ENCODE measurements at places on chromosomes 6 and 20.

DNA sequence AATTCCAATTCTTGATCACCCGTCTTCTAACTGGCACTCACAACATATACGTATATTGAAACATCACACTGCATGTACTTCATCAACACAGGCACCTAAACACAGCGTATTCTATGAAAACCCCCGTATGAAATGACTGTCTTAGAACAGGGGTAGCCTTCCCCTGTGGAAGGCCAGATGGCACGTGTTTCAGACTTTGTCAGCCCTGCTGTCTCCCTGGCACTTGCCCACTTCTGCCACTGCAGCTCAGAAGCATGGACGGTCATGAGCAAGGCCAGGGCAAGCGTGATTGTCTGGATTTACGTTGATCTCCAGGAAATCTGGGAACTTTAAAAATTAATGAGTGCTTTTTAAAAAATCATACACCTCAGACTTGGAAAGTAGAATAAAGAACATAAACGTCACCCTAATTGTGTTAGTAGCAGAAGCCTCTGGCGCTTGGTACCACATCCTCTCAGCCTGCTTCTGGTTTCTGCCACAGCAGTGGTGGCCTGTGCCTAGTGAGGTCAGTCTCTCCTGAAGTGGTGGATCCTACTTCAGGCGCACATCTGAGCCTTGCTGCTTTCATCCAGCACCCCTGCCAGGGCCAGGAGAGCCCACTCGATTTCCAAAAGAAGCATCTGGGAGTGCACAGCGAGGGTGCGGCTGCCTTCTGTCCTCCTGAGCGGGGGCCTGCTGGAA, 18.3 kb downstream of the PDE10A start:
- no peak for DNase-seq

- no peak for DNase-seq
These were observed 345.7 kb downstream of the UTRN start for GRCh38 chr6:144630857-144631256.

DNA sequence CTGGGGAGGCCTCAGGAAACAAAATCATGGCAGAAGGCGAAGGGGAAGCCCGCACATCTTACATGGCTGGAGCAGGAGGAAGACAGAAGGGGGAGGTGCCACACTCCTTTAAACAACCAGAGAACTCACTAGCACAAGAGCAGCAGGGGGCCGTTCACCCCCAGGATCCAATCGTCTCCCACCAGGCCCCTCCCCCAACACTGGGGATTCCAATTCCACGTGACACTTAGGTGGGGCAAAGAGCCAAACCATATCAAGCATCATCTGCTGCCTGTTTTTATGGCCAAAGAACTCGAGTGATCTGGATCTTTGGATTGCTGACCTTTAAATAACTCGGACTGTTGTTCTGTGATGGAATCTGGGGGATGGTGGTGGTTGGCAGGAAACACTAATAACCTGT, 28.0 kb downstream of the PNLDC1 start:
- DNase-seq, result no peak

DNA sequence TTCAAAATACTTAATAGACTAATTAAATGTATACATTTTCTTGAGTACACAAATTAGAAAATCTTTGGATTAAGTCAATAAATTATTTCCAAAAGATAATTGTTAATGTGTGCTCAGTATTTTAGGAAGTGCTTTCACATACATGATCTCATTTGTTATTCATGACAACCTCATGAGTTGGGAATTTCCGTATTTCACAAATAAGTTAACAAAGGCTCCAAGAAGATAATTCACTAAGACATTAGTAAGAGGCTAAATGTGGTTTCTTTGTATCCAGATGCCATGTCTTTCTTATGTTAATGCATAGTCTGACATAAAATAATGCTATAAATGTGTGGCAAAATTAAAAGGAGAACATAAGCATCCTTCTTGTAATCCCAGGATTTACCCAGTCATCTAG, 79.5 kb upstream of the TCF21 start:
- DNase-seq, result no peak

DNA sequence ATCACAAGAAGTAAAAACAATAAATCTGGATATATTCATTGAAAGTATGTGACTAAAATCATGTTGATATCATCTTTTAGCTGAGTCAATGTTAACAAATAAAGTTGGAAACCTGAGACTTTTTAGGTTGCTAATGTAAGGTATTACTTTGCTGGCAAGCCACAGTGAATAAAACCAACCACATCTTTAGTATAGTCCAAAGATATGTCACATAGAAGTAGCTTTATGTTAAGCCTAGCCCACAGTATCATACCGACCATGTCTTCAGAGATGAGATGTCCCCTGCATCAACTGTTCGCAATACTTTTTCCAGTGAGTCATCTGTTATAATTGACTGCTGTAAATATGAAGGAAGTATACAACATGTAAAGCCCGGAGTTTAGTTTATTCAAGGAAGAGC, 107.6 kb upstream of the MCHR2 start:
- DNase-seq, result no peak

DNA sequence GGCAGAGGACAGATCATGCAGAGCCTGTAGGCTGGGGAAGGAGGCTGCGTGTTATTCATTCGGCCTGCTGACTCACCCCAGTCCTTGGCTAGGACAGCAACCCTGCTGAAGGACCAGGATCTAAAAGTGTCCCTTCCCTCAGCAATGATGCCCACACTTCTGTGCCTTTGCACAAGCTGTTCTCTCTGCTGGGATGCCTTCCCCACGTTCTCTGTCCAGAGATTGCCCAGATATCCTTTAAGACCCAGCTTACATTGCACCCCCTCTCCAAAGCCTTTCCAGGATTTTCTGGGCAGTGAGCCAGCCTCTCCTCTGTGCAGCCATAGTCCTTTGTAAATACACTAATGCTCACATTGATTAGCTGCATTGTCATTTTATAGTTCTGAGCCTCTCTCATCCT, 99.3 kb upstream of the CHD6 start:
- DNase-seq, result no peak

- no peak for DNase-seq
These were observed 116.6 kb downstream of the FOXO3 start for GRCh38 chr6:108677357-108677756.

DNA sequence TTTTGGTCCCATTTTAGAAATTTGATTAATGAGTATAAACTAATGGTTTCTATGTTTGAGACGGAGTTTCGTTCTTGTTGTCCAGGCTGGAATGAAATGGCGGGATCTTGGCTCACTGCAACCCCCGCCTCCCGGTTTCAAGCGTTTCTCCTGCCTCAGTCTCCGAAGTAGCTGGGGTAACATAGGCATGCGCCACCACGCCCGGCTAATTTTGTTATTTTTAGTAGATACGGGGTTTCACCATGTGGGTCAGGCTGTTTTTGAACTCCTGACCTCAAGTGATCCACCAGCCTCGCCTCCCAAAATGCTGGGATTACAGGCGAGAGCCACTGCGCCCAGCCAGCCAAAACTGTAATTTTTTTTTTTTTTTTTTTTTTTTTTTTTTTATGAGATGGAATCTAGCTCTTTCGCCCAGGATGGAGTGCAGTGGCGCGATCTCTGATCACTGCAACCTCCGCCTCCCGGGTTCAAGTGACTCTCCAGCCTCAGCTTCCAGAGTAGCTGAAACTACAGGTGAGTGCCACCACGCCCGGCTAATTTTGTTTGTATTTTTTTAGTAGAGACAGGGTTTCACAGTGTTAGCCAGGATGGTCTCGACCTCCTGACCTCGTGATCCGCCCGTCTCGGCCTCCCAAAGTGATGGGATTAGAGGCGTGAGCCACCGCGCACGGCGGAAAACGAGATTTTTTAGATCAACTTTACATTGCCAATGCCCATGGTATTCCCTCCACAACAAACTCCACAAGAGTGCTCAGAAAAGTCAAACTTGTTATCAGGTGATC, 127.8 kb downstream of the HFE start:
- DNase-seq, result no peak

GRCh38 chr6:29847871-29848630, 20.4 kb downstream of the HLA-G start:
- peak; percentile 58 for DNase-seq

- DNase-seq, result no peak
These were observed 35.8 kb upstream of the ZNF217 start for GRCh38 chr20:53629436-53629835.

- no peak for DNase-seq
These were observed 11.7 kb downstream of the TFEB start for GRCh38 chr6:41723530-41724227.

DNA sequence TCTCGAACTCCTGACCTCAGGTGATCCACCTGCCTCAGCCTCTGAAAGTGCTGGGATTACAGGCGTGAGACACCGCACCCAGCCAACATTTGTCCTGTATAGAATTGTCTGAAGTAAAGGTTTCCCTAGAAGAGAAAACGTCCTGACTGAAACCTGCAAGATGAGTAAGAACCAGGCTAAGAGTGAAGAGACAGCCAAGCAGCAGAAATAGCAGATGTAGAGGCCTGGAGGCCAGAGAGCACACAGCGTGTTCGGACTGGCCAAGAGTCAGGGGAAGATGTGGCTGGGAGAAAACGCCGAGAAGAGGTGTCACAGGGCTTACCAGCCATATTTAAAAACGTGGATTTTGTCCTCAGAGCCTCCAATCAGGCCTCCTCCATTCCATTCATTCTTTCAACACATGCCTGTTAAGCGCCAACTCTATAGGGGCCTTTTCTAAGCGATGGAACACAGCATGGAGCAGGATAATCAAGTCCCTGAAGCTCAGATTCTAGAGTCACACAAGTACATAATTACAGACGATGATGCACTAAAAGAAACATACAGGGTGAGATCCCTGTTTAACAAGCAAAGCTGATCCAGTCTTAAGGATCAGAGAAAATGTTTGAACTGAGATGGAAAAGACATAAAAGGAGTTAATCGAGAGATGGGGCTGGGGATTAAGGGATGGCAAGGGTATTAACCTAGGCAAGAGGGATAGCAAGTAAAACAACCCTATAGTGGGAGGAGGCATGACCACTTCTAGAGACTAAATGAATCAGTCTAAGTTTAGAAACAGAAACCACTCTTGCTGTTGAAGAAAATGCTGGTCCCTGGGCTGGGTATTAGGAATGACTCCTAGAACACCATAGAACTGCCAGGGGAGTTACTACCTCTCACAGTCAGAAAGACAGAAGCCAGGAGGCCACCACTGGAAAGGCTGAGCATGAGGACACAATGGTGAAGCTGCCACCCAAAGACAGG, 4.8 kb downstream of the ZCCHC3 start:
- DNase-seq, result peak; percentile 74

GRCh38 chr6:131290955-131291354, 155.7 kb downstream of the AKAP7 start:
- DNase-seq, result no peak

GRCh38 chr20:1959156-1959555, 34.7 kb downstream of the PDYN start:
- no peak for DNase-seq

Measured in NCI-H2227 treated with DMSO at 0.1 percent for 48 hours (cell line).